Activated CD8-positive, alpha-beta T cell treated with anti-CD3 and anti-CD28 coated beads, Interleukin-2, amount 10 ng/mL, durations not matched to agents 7 days and 5 days (primary cell): ENCODE measurements at places on chromosomes 5 and 9. TPM values are rescaled to one million over a fixed set of nuclear protein-coding genes. Genes with fewer than 3 reads are reported as not detected.

The GPR151 gene
- total RNA-seq = not detected

The SUSD3 gene
- total RNA-seq = 57.9 TPM

The NREP gene
- total RNA-seq = 18.6 TPM

The F2RL1 gene
- total RNA-seq = 1.6 TPM

The PCDHGB5 gene
- not detected for total RNA-seq

The MEGF10 gene
- total RNA-seq = not detected

DNA sequence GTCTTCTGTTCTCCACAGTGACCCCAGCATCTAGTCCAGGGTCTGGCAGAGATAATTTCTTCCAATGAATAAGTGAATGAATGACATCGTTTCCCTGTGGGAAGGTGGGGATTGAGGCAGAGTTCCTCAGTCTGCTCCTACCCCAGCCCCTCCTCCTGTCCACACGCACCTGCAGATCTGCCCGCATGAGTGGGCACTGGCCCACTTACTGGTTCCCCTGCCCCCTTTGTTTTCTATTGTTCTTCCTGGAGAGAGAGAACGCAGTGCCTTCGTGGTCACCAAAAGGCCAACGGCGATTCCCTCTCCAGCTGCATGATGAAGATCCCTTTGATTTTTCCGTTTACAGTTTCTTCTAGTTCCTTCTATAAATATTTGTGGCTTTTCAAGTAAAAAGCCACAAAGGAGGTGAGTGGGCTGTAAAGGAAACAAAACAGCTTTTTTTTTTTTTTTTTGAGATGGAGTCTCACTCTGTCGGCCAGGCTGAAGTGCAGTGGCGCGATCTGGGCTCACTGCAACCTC lies 5.8 kb upstream of the FPGS start:
- DNase-seq = no peak

- no peak for DNase-seq
Observed at GRCh38 chr5:106417163-106417562, 1253.6 kb downstream of the EFNA5 start.

DNA sequence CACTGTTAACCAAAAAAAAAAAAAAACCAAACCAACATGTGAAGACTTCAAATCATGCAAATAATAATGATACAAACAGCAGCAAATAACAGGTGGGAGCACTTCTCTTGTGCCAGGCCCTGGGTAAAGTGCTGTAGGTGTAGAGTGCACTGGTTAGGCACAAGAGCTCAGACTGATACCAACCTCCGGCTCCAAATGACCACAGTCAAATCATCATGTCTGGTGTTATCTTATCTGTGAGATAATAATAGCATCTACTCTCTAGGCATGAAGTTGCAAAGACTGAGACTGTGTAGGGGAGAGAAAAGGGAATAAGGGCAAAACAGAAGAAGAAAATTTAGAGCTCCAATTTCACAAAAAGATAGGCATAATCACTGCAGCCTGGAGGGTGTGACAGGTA lies 159.5 kb downstream of the ARL15 start:
- DNase-seq = no peak

- no peak for DNase-seq
Observed at GRCh38 chr9:4837261-4838188, 44.8 kb downstream of the RCL1 start.

DNA sequence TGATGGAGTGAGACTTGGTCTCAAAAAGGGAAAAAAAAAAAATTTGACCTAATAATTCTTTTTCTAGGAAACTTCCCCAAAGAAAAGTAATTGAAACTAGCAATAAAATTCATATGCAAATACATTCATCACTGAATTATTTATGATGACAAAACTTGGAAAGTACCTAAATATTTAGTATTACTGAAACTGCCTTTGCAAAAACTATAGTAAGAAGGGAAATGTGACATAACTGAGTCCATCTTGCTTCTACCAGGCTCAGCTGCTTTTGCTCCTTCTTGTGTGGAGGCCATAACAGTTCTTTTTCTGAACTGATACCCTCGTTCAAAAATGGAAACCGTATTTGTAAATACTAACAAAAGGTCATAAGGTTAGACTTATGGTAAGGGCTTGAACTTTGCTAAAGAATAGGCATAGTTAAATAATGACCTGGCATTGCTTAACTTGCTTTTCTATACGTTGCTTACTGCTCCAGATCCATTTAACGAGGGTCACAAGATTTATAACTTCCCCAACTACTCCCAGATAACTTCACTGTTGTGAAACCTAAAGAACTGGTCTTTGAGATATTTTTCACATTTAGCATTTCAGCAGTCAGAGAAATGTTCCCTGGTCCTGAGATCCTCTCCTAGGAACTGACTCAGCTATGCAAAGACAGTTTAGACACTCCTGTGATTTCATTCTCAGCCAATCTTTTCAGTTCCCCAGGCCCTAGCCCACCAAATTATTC lies 68.4 kb downstream of the CFAP95 start:
- DNase-seq = no peak

GRCh38 chr5:98913911-98914310 lies 14.9 kb downstream of the CHD1 start:
- no peak for DNase-seq

DNA sequence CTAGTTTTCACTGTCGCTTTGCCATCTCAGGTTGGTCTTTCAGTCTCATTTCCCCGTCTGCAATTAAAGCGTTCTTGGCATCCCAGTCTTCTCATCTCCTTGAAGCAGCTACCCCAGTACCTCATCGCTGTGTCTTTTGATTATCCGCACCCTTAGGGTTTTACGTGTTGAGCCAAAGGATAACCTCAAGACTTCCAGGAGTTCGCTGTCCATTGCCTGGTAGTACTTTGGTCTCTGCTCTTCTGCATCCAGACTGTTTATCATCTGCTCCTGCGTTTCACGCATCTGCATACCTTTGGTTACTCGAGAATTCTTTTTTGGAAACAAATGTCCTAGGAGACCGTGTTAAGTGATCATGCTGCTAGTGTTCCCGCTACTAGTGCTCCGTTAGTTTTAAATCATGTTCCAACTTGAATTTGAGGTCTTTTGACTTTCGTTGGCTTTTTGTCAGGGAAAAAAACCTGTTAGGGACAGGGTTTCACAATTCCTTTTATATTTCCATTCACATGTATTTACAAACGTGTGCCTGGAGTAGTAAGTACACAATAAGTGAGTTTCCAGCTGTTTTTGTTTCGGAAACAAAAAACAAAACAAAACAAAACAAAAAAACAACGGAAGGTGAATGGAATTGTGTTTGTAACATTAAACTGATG lies 888 bp downstream of the RABGAP1 start:
- no peak for DNase-seq

- no peak for DNase-seq
Observed at GRCh38 chr5:112388739-112389138, 30.3 kb downstream of the EPB41L4A start.

DNA sequence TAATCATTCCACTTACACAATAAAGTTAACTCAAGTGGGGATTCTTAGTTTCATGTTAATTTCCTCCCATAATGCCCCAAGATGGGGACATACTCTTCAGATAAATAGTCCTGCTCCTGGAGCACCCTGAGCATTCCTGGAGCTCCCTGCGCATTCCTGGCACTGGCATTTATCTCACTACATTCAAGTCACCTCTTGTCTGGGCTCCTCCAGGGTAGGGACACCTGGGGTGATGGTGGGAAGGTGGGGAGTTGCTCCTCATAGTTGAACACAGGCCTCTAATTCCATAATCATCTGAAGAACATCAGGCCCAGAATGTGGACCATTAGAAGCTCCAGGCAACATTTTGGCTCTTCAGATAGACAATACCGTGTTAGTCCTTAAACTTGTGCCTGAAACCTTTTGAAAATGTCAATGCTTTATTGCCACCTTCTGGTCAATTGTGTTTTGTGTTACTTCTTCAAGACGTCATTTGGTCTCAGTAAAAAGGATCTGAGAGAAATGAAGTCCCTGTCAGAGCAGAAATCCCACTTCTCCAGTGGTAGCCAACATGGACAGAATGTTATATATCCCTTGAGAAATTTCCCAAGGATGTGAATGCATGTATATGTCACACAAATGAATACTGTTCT lies 14.2 kb upstream of the AGGF1 start:
- DNase-seq = no peak

DNA sequence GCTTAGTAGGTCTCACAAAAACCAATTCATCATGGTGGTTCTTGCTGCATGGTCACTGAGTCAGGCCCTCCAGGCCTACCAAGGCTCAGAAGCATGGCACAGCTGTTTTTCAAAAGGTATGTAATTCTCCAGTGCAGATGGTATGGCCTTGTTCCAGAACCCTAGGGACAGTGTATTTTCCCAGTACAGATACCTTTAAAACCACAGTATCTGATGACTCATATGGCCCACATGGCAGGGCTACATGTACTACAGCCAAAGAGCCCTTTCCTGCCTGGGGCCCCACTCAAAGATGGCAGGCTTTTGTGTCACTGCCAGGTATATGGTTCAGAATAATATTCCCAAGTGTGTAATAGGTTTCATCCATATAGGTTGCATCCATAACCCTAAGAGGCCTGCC lies 16.5 kb downstream of the CSF2 start:
- DNase-seq = no peak

- DNase-seq = no peak
Observed at GRCh38 chr9:111821006-111821528, 26.3 kb upstream of the SHOC1 start.

DNA sequence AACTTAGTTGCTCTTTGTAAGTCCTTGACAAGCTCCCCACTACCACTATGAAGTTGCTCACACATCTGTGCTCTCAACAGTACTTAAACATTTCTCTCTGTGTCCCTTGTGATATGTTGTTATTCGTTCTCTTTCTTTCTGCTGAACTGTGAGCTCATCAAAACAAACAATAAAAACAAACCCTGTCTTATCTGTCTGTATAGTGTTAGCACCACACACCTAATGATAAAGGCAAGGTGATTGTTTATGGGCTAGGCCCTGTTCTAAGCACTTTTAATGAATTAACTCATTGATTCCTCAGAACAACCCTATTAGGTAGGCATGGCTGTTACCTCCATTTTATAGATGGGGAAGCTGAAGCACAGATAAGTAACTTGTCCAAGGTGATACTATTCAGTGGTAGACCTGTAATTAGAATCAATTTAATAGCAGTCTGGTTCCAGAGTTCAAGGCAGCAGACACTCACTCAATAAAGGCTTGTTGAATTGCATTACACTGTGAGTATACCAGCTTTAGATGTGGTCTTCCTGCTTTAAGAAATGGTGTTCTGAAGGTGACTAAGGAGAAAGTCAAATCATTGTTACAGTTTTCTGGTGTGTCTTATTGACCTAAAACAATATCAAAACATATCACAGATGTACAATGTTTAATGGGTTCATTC lies 153.6 kb upstream of the ELL2 start:
- no peak for DNase-seq

GRCh38 chr9:126421567-126422428 lies 95.2 kb downstream of the MVB12B start:
- no peak for DNase-seq

DNA sequence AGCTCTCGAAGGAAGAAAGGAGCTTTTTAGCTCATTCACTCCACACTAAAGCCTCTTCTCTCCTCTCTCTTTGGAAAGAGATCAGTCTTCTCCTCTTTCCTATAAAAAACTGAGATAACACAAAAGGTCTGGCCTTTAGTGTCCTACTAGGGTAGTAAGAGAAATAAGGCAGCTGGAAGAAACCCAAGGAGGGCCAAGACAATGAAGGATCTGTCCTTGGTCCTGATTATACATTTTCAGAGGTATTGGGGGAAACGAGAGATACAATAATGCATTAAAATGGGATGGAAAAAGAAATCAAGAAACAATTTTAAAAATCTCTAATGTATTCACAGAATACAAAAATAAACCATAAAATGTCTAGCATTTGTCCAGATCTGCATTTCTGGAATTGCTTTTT lies 184.0 kb downstream of the SLF1 start:
- no peak for DNase-seq

DNA sequence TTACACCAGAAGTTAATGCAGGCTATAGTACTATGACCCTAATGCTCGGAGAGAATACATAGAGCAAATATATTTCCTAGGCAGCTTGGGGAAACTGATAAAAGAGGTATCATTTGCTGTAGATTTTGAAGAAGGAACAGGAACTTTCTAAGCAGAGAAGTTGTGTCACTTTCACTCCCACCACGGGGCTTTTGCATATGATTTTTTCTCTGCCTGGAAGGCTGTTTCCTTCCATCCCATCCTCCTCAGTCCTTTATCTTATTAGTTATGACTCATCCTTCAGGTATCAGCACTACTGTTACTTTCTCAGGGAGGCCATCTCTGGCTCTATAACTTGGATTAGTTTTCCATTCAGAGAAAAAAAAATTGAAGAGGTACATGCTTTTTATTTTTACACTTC lies 2006.1 kb upstream of the WWC1 start:
- DNase-seq = no peak

DNA sequence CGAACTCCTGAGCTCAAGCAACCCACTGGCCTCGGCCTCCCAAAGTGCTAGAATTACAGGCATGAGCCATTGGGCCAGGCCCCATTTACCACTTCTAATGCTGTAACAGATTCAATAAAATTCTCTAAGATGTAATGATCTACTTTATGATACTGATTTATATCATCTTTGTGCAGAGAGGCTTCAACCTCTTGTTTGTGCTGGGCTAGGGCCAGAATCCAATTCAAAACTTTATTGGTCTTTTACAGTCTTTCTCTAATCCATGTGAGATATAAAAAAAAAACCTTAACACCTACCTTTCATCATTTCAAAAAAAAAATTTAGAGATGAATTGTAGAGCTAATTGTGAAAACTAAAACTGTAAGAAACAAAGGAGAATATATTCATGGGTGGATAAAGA lies 8.2 kb upstream of the BTF3 start:
- no peak for DNase-seq

- DNase-seq = peak; percentile 31
Observed at GRCh38 chr5:87120518-87121303, 147.0 kb upstream of the RASA1 start.

- no peak for DNase-seq
Observed at GRCh38 chr5:159899067-159900049, 16.9 kb upstream of the ADRA1B start.

GRCh38 chr9:70924895-70925547 lies 196.4 kb downstream of the TRPM3 start:
- peak; percentile 22 for DNase-seq

GRCh38 chr5:109479260-109479860 lies 69.6 kb upstream of the PJA2 start:
- DNase-seq = no peak

DNA sequence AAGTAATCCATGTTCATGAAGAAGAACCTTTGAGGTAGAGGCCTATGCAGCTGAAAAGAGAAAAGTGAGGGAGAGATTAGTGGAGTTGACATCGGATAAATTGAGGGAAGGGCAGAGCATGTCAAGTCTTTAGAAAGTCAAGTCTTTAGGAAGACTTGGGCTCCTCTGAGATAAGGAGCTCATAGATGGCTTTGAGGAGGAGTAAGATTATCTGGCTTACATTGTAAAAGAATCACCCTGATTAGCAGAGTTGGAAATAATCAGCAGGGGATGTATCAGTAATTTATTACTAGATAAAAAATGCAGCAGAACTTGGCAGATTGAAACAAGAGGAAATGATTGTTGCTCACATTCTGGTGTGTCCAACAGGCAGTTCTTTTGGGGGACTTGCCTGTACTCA lies 727.2 kb upstream of the WWC1 start:
- DNase-seq = no peak

GRCh38 chr9:135379540-135380267 lies 99.9 kb upstream of the PPP1R26 start:
- no peak for DNase-seq
